ENCODE measurements at places on chromosomes 5 and 9.

DNA sequence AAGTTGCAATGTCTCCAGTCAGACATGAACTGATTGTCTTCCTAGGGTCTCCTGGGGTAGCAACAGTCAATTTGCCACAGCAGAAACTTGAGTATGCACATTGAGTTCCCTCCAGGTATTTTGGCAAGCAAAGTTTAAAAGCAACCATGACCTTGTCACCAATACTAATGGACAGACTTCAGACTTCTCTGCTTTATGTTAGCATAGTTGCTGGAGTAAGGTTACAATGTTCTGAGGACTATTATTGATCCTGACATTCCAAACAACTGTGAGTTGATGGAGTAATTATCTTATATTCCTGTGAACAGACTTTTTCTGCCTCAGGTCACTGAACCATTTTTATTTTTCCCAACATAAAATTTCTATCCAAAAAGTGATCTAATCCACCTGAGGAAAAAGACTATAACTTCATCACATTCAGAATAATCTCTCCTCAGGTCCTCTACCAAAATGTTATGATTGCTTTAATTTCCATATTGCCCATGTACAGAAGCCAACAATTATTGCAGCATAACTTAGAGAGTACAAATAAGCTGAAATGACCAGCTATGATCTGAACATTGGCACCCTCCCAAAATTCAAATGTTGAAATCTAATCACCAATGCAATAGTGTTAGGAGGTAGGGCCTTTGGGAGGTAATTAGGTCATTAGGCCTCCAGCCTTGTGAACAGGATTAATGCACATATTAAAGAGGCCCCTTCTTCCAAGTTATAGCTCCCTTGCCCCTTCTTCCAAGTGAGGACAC, 228.3 kb downstream of the PDE4D start:
- DNase-seq = no peak

DNA sequence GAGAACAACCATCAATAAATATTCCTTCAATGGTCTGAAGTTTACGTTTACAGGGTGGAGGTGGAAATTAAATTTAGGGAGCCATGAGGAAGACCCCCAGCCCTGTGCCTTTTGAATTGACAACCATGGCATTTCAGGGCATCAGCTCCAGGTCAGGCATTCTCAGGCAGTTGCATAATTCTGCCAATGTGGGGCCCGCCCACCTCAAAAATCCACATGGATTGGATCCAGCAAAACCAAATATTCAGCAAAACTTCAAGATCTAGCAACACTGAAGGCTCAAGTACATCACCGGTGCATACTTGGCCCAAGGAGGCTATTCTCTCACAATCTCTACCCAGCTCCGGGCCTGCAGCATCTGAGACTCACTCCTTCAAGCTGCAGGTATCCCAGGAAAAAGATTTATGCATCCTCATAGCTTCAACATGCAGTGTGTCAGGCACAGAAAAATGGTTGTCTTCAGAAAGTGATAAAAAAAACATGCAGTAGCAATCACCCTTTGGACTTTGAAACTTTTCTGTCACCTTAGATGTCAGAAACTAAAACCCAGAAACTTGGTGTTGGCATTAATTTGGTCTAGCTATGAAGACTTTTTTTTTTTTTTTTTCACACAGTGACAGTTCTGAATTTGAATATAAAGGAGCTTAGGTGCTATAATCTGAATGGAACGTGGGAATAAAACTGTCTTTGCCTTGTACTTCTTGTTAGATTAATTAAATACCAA, 21.4 kb upstream of the ANXA2R start:
- DNase-seq = peak; percentile 51

GRCh38 chr9:135076876-135077430, 10.5 kb upstream of the OLFM1 start:
- DNase-seq = no peak

- DNase-seq = peak; percentile 14
Observed at GRCh38 chr9:126146254-126147145, 180.1 kb upstream of the MVB12B start.

GRCh38 chr9:97632248-97632984, 752 bp downstream of the TSTD2 start:
- no peak for DNase-seq

DNA sequence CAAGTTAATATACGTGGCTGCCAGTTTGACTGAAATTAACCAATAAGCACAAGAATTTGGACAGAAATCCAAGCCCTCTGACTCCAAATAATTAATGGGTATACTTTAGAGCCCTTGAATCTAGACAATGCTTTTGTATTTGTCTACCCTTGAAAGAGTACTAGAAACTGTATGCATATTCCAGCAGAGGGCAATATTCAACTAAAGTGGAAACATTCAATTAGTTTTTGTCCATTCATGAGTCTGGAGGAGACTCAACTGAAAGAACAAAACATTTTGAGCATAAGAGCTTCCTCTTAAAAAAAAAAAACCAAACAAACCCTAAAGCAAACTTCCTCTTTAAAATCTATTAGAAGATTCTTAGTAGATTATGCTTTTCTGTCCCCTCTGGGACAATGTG, 157.8 kb downstream of the ARHGEF28 start:
- DNase-seq = peak; percentile 29

- no peak for DNase-seq
Observed at GRCh38 chr9:122133263-122133983, 26.2 kb downstream of the NDUFA8 start.

DNA sequence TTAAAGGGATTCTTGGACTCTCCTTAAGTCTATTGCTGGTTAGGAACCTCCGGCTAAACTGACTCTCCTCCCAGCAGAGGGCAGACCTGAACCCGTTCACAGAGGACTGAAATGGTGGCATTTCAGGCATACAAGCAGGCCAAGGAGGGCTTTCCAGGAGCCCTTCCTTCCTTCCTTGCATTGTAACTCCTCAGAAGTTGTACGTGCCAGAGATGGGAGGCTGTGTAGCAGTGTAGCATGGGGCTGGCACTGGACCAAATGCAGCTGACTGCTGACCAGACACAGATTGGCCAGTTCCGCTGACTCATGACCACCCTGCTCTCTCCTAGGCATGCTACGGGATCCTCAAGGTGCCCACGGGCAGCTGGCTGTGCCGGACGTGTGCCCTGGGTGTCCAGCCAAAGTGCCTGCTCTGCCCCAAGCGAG, 36.4 kb downstream of the JADE2 start:
- peak; percentile 48 for DNase-seq

DNA sequence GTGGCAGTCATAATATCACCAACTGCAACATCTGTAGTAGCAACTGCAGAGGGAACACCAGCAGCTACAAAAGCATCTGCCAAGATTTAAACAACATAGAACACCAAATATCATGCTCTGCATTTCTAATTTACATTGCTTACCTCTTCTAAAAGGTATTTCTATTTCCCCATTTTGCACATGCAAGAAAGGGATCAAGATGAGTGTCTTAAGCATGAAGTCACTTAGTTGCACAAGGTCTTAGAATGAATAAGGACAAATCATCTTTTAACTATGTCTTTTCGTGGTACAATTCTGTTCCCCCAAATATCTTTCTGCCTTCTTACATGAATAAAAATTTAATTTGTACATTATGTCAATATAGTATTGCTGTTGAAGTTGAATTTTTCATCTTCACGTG, 1746.4 kb downstream of the EFNA5 start:
- DNase-seq = peak; percentile 24

DNA sequence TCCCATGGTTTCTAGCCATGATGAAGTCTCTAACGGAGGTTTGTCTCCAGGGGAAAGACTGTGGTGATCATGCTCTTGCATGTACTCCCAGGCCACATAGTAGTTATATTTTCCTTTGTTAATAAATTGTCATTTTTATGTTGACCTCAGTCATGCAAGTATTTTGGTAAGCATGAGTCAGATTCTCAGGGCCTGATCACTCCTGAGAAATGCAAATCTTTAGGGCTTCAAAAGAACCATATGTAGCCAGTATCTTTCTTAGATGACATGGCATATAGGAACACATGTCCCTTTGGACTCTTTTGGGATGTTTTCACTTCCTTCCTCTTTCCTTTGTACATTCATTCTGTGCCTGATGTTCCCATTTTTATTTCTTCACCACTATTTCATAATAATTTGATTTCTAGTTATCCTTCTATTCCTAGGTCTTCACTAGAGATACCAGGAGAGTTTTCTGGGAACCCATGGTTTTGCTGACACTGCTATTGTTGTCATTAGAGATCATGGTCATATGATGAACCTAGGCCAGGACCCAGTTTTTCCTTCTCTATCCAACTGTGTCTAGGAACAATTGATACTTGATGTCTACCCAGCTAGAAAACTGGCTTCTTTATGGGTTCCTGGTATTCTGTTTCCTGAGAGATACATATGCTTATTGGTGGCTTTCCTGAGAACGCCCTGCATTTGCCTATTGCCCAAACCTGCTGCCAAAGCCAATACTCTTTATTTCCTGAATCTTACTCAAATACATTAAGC, 248.1 kb upstream of the NREP start:
- peak; percentile 57 for DNase-seq

DNA sequence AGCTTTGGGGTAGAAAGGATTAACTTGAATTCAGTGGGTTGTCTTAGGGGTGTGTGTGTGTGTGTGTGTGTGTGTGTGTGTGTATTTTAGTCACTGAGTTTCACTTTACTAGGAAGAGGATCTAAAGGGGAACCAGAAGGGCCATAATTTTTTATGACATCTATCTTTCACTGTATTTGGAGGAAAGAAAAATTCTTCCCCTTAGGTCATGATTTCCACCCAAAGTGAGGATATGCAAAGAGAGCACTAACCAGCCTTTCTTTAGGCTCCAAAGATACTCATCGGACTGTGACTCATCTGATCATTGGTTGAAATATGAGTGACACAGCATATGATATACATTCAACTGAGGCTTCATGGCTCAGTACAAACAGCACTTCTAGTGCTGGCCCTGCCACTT, 75.2 kb upstream of the RASGRF2 start:
- no peak for DNase-seq

- DNase-seq = peak; percentile 53
Observed at GRCh38 chr9:33818847-33819500, 2.0 kb downstream of the UBE2R2 start.

DNA sequence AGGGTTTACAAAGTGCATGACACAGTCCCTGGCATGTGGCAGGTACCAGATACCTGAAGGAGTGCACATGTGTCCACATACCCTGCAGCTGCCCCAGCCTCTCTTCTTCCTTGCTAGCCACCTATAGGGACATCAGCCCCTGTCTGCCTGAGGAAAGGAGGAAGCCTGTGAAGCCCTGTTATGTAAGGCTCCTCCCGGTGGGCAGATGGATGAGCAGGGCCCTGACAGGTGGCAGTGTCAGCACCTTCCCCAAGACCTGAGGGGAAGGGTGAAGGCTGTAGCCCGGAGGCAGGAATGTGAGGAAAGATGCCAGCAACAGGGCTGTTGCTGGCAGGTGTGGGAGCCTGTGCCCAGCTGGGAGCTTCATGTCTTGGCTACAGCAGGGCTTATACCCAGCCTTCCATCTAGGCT, 21.7 kb downstream of the TCF7 start:
- DNase-seq = no peak

- DNase-seq = no peak
Observed at GRCh38 chr9:123416176-123416575, 60.2 kb downstream of the CRB2 start.

DNA sequence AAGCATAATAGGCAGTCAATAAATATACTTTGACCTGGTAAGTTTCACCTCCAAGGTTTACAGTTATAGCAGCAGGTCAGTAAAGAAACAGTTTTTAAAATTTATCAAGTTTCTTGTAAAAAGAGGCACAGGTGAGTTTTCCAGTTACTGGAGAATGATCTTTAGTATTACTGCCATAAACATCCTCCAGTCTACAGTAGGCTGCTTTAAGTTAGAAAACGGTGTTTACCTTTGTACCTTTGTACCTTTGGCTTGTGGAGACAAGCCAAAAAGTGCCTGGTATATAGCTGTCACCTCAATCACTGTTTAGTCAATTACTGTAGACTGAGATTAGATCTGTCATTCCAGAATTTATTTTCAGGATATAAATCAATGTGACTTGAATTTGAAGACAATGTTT, 42.7 kb upstream of the SRFBP1 start:
- DNase-seq = no peak

DNA sequence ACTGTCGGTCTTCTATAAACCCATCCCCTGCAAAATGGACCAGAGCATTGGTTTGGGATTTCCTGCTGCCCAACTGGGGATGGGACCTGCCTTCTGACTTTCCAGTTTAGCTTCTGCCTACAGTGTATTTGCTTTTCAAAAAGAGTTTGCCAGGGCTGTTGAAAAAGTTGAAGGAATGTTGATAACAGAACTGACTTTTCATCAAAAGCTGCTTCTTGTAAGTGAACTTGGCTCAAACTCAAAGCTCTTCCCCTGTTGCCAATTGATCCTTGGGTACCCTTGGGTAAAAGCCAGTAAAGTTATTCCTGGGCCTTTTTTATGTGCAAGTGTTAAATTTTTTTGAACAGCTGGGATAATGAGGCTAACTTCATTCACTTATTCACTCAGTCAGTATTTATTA, 142.9 kb upstream of the SLC30A5 start:
- DNase-seq = no peak

GRCh38 chr5:14741131-14741530, 76.6 kb downstream of the OTULIN start:
- no peak for DNase-seq

DNA sequence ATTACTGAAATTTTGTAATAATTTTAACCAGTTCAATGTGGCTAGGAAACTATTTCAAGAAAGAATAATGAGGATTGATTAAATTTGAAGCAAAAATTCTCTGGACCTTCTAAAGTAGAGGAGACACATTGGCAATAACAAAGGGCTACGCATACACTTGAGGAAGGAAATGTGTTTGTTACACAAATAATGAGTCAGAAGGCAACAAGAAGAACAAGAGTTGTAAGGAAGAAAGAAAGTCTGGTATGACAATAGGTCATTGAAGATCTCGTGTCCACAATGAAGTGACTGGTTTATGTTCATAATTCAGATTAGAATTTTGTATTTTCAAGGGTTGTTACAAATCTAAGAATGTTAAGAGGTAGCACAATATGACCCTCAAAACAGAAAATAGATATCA, 25.8 kb downstream of the ST8SIA4 start:
- no peak for DNase-seq

DNA sequence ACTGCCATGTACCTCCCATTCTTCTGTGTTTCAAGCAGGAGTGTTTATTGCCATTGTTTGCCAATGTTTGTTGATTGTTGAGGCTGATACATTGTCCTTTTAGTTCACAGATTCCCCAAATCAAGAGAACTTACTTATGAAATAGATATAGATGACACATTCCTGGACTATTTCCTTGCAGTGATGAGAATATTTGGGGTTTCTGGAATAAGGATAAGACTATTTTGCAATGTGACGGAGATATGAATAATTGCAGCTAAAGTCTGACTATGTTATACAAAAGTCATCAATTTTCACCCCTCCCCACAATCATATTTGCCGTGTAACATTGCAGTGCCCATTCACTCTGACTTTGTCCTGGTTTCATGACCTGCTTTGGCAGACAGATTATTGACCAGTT, 460.8 kb downstream of the CDH10 start:
- no peak for DNase-seq

DNA sequence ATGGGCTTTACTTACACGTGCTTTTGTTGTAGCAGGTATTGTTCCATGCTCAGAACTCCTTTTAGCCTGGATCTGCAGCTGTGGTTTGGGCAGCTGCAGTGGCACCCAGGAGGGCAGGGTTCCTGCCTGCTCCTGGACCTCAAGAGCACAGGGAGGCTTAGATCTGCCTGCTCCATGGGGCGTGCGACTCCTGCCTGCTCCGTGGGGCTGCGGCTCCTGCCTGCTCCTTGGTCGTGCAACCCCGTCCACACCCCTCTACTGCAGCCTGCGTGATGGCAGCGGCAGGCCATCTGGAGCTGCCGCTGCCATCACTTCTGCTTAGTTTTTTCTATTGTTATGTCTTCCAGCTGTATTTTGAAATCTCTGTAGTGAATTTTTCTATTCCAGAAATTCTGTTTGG, 11.7 kb upstream of the UGT3A2 start:
- DNase-seq = no peak

- DNase-seq = no peak
Observed at GRCh38 chr5:90792725-90793124, 234.1 kb downstream of the ADGRV1 start.
